ENCODE measurements at places on chromosomes 1 and 21. TPM values are rescaled to one million over a fixed set of nuclear protein-coding genes. Genes with fewer than 3 reads are reported as not detected.

Gene SLFNL1
- total RNA-seq: 1.1 TPM

Gene OR2T29
- total RNA-seq: not detected

DNA sequence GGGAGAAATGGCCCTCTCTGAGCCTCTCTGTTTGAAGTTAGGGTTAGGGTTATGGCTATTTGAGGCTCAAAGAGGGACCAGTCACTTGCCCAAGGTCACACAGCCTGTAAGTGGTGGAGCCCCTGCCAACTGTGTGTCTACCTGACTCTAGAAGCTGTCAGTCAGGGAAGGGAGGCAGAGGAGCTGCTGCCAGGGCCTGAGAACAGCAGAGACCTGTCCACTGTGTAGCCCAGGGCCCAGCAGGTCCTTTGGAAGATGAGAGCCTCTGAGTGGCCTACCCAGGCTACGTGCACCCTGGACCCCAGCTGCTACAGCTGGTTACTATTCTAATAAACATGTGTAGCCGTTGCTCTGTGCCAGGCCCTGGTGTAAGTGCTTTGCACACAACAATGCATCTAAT, 15.1 kb upstream of the EDN2 start:
- no peaks in the 10 kb centered on the region for H3K36me3 ChIP-seq
- no peak for DNase-seq
- H3K27me3 ChIP-seq: no peaks in the 10 kb centered on the region
- H3K27ac ChIP-seq: no peak overlapping the region
- no peaks in the 10 kb centered on the region for H3K4me1 ChIP-seq

DNA sequence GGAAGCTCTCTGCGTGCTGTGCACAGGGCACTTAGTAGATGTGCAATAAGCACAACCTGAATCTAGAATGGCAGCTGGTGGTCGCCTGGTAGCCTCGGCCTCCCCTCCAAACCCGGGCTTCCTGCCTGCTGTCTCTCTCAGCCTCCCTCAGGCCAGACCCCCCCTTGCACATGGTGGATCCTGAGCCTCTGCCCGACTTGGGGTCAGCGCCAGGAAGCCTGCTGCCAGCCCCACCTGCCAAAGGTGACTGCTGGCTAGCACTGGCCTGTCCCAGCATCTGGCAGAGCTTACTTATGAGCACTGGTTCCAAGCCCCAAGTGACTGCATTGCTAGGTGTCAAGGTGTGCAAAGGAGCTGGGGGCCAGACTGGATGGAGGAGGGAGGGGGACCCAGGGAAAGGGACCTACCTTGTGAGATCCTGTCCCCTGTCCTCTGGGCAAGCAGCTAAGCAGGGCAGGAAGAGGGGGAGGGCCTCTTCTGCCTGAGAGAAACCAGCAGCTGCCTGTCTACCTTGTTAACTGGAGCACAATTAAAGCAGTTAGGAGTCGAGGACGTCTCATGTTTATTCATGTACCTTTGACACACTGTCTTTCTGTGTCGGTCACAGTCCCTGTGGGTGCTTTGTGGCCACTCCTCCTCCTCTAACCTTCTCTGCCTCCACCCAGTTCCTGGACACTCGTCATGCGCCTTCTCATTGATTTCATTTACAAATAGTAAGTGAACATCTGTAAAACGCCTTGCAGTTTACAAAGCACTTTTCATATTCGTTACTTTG, 100.9 kb downstream of the DDX20 start:
- DNase-seq: no peak
- no peaks in the 10 kb centered on the region for H3K36me3 ChIP-seq
- no peaks in the 10 kb centered on the region for H3K27me3 ChIP-seq
- H3K4me3 ChIP-seq: no peak overlapping the region
- H3K27ac ChIP-seq: no peak overlapping the region
- H3K4me1 ChIP-seq: no peaks in the 10 kb centered on the region

DNA sequence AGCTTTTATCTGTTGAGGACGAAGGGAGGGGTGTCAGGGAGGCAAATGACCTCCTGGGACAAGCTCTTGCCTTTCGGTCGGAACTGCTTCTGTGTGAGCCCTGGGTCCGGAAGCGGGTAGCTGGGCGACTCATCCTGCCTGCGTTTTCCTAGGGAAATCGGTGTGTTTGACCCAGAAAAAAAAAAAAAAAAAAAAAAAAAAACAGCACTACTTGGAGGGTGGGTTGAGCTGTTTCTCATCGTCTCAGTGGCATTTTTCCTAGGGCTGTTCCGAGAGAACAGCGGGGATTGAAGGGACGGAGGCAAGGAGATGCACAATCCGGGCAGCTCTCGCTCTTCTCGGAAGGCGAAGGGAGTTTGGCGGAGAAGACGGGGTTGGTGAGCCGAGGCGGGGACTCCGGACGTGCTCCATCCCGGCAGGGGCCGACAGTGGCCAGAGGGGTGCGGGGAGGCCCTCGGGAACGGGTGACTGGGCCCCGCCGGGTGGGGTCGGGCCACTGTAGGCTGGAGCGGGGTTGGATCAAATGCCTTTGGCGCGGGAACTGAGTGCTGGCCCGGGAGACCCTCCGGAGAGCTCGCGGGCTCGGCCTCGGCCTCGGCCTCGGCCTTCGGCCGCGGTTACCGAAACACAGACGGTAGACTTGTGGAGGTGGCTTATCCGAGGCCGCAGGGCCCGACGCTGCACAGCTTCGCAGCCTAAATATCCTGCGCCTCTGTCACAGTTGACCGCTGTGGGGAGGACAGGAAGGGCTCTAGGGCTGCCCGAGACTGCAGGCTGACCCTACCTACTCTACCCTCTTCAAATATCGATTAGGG, 2.4 kb upstream of the BARHL2 start:
- H3K36me3 ChIP-seq: no peaks in the 10 kb centered on the region
- H3K4me1 ChIP-seq: peaks cover 5% of the 10 kb centered on the region
- H3K27ac ChIP-seq: no peak overlapping the region
- DNase-seq: no peak

GRCh38 chr1:236400061-236400603, 6.0 kb downstream of the EDARADD start:
- H3K4me3 ChIP-seq: no peak overlapping the region
- H3K36me3 ChIP-seq: no peaks in the 10 kb centered on the region
- H3K27ac ChIP-seq: no peak overlapping the region

DNA sequence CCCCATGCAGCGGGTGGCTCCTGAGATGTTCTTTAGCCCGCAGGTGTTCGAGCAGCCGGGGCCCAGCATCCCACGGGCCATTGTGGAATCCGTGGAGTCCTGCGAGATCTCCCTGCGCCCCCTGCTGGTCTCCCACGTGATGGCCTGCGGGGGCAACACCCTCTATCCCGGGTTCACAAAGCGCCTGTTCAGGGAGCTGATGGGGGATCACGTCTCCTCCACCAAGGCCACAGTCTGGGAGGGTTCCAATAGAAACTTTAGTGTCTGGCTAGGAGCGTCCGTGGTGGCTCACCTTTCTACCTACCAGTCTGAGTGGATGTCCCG, 71.0 kb downstream of the ACTL8 start:
- no peaks in the 10 kb centered on the region for H3K27me3 ChIP-seq
- H3K4me1 ChIP-seq: no peaks in the 10 kb centered on the region
- DNase-seq: no peak
- H3K4me3 ChIP-seq: no peak overlapping the region
- H3K27ac ChIP-seq: no peak overlapping the region
- no peaks in the 10 kb centered on the region for H3K36me3 ChIP-seq
